ENCODE measurements at places on chromosomes 6 and 20.
A peak's percentile ranks its signal among the peaks of the same experiment; 100 is the strongest.

DNA sequence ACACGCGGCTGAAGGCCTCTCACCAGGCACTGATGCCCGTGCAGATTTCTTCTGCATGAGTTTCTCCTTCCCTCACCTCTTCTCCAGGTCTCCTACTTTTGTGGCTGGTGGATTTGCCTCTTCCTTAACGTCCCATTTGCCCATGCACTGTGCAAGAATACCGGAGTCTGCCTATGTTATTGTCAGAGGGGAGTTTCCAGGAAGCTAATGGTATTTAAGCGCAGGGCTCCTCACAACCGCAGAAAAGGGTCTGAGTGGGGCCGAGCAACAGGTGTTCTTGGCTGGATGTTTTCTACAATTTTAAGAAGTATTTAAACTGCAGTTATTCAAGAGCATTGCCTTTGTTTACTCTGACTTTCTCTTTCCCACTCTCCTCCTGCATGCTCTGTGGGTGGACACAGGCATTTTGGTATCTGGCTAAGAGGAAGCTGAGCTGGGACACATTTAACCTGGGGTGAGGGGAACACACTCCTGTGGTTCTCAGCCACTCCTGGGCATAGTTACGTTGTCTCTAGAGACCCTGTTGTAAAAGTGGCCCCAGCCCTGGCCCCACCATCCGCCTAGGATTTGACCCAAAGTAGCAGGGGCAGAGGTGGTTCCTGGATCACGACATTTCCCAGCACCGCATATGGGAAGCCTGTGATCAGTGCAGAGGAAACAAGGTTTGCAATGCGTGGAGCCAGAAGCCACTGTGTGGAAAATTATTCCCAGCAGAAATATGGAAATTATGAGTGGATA is 34.4 kb downstream of the GGTLC1 start:
- DNase-seq, result no peak

- DNase-seq, result peak; percentile 62
Measured at GRCh38 chr6:149043476-149044130, 273.9 kb upstream of the TAB2 start.

- peak; percentile 82 for DNase-seq
Measured at GRCh38 chr6:52263709-52264540, 19.6 kb upstream of the IL17F start.

DNA sequence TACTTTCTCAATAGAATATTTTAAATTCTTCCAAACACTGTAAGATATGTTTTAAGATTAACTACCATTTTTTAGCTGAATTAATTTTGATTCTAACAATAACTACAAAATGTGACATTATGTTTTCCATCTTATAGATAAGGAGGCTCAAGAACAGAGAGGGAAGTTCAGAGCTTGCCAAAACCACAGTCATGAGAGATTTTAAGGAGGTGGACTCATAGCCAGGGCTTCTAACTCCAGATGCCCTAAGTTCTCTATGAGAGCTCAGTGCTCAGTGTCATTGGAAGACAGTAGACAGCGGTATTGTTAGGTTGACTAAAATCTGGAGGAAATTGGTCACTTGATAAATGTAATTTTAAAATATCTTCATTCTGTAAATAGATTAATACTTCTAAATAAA is 144.2 kb downstream of the PACRG start:
- DNase-seq, result no peak

- DNase-seq, result no peak
Measured at GRCh38 chr6:6006428-6007365, at the start of gene NRN1. TSS of gene NRN1 (minus strand) at chr6:6006925. CDS start at chr6:6006749, 176 bp downstream.

DNA sequence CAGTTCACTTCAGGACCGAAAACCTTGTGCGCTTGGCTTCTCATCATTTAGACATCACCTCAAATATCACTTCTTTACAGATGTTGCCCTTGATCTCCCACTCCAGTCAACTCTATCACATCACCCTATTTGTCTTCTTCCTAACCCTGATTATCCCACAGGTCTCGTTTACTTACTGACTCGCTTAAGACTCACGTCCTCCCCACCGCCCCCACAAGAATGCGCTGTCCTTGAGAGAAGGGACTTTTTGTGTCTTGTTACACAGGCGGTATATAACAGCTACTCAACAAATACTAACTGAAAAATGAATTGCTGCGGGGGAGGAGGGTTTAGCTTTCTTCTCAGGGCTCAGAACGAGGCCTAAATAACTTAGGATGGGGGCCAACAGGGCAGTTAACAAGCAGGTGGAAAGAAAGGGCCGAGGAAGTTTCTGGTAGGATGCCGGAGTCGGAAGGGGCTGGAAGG is 527 bp downstream of the TOMM34 start:
- DNase-seq, result peak; percentile 88

- DNase-seq, result no peak
Measured at GRCh38 chr6:15086348-15087158, 159.3 kb upstream of the JARID2 start.

GRCh38 chr6:149147938-149148718 is 169.4 kb upstream of the TAB2 start:
- peak; percentile 47 for DNase-seq
